ENCODE measurements at places on chromosomes 13 and 19.

- DNase-seq, result peak; percentile 57
Observed at GRCh38 chr19:17475541-17476115, 5.3 kb downstream of the SLC27A1 start.

DNA sequence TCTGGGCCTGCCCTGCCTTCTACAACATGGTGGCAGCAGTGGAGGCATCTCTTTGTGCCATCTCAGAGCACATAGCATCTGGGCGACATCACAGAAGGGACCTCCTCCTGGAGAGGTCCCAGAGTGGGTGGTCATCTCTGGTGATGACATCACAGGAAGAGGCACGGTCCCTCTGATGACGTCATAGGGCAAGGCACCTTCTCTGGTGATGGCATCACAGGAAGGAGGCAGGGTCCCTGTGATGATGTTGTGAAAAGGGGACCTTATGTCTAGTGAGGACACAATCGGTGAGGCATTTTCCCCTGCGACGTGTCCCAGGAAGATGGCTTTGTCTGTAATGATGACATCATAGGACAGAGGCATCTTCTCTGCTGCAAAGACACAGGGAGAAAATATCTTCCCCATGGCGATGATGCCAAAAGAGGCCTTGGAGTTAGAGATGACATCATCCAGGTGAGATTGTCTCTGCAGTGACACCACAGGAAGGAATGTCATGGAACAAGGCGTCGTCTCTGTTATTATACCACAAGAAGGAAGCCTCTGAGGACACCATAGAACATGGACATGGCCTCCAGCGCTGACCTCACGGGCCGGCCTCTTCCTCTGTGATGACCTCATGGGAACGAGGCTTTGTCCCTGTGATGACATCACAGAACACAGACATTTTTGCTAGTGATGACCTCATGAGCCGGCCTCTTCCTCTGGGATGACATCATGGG, 10.7 kb downstream of the SHISA7 start:
- DNase-seq, result no peak

DNA sequence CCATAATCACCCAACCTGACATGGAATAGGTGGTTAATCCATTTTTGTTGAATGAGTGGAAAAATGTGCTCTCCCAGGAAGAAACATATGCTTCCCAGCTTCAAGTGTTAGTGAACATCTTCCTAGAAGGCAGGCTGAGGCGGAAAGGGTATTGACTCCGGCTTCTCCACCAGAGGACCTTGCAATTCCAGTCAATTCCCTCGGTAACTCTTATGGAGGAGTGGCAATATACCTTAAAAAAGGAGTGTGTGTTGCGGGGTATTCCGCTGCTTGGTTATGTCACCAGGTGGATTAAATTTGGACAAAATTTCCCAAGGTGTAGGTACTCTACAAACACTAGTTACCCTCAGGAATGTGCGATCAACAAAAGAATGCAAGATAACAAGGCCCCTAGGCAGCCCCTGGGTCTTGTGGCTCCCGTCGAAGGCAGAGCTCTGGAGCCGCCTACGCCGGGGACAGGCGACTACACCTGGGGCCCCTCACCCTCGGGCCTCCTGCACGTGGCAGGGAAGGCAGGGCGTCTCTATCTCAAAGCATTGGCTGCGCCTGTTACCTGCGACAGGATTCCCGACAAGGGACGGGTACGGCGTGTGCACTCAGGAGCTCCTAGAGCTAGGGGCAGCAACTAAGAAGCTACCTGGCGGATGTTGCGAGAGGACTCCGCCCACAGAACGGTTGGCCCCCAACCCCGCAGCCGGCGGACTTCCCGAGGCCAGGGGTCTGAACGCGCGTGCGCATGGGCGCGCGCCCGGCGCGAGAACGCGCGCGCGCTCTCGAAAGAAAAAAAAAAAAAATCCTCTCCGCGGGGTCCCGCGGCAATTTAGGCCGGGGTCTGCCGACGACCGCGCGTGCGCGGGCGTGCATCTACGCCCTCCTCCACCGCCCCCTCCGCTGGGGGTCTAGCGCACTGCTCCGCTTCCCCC, at the start of gene WDR87:
Gene WDR87, minus strand, starts transcription at position 649 of the 923 bp plus-strand sequence. CDS start 8,355 bp downstream, outside the sequence.
- peak; percentile 16 for DNase-seq

- DNase-seq, result no peak
Observed at GRCh38 chr13:40492511-40492910, 173.9 kb downstream of the FOXO1 start.

GRCh38 chr13:80173224-80173623, 167.7 kb downstream of the SPRY2 start:
- no peak for DNase-seq

GRCh38 chr13:98214008-98214643, 37.1 kb upstream of the RNF113B start:
- peak; percentile 50 for DNase-seq

DNA sequence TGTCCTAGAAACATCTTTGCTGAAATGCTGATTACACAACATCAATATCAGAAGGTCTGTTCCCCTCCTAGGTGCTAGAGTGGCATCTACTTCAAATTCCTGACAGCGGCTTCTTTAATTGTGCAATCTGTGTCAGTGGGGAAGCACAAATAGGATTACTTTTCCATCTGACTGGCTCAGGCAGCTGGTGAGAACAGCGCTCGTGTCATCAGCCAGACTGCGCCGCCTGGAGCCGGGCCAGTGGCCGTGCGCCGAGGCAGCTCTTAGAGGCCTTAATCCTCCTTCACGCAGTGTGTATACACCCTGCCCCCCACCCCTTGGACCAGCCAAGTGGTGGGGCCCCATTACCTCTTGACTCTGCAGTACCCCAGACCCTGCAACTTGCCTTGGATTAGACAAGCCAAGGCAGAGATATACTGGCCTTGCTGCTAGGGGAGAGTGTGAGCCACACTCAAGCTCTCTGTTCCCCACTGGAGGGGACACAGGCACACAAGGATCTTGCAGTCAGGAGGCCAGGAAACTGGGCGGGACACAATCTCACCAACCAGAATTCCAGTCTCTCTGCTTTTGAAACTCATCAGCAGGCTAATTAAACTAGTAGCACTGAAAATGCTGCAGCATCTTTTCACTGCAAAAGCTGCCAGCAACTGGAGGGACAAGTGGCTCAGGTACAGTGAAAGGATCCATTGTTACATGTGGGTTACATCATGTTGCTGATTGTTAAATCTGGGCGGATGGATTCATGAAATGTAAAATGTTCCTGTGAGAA, 48.9 kb upstream of the EPHX3 start:
- peak; percentile 89 for DNase-seq

DNA sequence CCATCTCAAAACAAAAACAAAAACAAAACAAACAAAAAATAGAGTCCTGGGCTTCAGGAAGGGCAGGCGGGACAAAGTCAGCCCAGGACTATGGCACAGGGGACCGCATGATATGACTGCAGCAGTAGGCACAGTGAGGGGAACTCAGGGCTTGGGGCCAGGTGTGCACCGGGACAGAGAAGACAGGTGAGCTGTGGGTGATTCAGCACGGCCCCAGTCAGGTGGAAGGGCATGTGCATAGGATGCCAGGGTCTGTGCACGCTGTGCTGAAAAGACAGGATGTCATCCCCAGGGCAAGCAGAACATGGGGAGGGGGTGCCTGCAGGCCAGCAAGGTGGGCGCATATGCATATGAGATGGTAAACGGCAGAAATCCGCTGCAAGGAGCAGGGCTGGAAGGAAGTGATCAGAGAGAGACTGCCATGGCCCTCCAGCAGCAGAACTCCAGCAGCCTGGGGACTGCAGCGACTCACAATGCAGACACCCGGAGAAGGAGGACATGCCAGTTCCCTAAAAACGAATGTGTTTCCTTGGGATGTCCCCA, 15.0 kb downstream of the EPS15L1 start:
- DNase-seq, result no peak

- no peak for DNase-seq
Observed at GRCh38 chr13:21338156-21338555, 120.9 kb downstream of the ZDHHC20 start.

- no peak for DNase-seq
Observed at GRCh38 chr13:42798118-42798517, 16.7 kb downstream of the FAM216B start.

- DNase-seq, result peak; percentile 91
Observed at GRCh38 chr19:34313188-34313587, 51.8 kb upstream of the GPI start.

DNA sequence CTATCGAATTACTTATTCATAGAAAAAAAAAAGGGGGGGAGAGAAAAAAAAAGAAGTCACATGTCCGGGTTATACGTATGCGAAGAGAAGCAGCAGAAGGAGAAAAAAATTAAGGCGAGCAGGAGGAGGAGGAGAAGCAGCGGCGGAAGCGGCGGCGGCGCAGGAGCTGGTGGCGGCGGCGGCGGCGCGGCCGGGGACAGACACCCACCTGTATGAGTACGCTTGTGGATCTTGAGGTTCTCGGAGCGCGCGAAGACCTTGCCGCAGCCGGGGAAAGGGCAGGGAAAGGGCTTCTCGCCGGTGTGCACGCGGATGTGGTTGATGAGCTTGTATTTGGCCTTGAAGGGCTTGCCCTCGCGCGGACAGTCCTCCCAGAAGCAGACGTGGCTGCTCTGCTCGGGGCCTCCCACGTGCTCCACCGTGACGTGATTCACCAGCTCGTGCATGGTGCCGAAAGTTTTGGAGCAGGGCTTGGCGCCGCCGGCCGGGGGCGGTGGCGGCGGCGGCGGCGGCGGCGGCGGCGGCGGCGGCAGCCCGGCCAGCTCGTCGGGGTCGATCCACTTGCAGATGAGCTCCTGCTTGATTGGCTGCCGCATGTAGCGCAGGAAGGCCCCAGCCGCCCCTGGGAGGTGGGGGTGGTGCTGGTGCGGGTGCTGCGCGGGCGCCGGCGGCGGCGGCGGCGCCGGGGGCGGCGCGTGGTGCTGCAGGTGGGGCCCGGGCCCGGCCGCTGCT, 1.5 kb downstream of the ZIC5 start:
- no peak for DNase-seq

DNA sequence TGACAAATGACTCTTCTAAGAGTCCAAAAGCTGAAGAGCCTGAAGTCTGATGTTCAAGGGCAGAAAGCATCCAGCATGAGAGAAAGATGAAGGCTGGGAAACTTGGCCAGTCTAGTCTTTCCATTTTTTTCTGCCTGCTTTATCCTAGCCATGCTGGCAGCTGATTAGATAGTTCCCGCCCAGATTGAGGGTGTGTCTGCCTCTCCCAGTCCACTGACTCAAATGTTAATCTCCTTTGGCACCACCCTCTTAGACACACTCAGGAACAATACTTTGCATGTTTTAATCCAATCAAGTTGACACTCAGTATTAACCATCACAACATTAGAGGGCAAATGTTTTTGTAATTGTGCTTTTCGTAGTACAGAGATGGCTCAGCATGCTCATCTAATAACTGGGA, 267.5 kb upstream of the KLHL1 start:
- no peak for DNase-seq

DNA sequence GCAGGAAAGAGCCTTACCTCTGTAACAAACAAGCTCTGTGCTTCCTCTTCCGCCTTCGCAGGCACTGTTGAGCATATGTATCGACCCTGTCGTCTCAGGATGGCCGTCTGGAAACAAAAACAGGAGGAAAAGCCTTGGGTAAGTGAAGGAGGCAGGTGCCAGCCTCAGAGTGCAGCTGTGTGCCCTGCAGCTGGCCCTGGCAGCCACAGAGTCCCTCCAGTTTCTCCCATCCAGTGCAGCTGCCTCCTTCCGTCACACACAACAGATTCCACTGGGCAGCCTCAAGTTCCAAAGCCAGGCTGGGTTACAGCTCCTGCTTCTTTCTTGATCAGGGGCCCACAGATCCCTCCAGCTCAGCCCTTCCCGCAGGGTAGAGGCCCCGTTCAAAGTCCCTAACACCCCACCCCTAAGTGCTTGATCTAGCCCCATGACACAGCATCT, 47.7 kb downstream of the DOCK9 start:
- DNase-seq, result no peak

GRCh38 chr13:34570698-34571353, 371.2 kb upstream of the NBEA start:
- DNase-seq, result no peak

- DNase-seq, result no peak
Observed at GRCh38 chr13:25796474-25796873, 255.3 kb downstream of the SHISA2 start.

GRCh38 chr19:48284896-48285295, 15.0 kb downstream of the ZNF114 start:
- no peak for DNase-seq

- no peak for DNase-seq
Observed at GRCh38 chr19:44725251-44725650, 23.3 kb upstream of the BCL3 start.

- DNase-seq, result peak; percentile 10
Observed at GRCh38 chr13:112943309-112944125, 25.5 kb upstream of the MCF2L start.

- no peak for DNase-seq
Observed at GRCh38 chr13:46206143-46206542, 5.6 kb upstream of the LRRC63 start.

DNA sequence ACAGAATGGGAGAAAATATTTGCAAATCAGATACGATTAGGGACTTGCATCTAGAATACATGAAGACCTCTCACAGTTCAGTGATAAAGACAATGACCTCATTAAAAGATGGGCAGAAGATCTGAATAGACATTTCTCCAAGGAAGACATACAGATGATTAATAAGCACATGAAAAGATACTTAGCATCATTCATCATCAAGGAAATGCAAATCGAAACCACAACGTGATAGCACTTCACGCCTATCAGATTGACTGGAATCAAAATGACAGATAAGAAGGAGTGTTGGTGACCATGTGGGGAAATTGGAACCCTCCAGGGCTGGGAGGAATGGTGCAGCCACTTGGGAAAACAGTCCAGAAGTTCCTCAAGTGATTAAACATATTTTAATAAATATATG, 25.8 kb downstream of the CFAP97D2 start:
- no peak for DNase-seq

GRCh38 chr19:1698636-1699035, 46.2 kb upstream of the TCF3 start:
- DNase-seq, result no peak

DNA sequence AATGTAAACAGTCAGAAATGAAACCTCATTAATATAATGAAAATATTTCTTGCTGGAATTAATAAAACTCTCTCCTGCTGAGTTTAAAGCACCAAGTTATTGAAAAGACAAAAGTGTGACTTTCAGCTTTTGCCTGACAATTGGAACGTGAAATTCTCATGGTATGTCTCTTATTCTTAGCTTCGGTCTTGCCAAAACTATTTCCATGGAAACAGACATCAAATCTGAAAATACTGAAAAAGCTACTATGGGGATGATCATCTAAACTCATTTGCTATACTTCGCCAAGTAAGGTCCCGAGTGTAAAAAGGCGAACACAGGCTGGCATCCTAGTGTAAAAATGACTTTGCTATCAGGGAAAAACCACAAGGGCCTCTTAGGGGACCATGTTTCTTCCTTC, 22.8 kb downstream of the HTR2A start:
- DNase-seq, result no peak

DNA sequence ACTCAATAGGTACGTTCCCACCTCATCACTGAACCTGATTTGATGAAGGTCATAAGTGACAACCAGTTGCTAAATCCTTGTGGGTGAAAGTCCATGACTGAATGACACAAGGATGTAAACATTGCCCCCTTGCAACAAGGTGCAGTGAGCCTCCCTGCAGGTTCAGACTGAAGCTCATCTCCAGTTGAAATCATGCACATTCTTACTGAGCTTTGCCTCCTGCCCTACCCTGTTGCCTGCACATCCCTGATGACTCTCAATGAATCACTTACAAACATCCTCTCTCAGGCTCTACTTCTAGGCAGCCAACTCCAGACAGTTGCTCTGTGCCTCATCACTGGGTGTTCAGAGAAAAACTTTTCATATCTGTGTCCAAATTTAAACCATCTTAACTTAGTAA, 42.5 kb upstream of the ARGLU1 start:
- DNase-seq, result peak; percentile 31
